A549 treated with AZD2906 at 1 μM for 4 hours (cell line): ENCODE measurements at places on chromosomes 1 and 21. TPM values are rescaled to one million over a fixed set of nuclear protein-coding genes. Genes with fewer than 3 reads are reported as not detected.

Gene ANKRD34A
- 0.21 to 0.30 TPM (median 0.25 TPM) in 5 replicates for total RNA-seq

Gene TSPAN2
- total RNA-seq: 0.68 to 1.3 TPM (median 0.86 TPM) in 5 replicates

Gene PTPN14
- 9.3 to 12.1 TPM (median 11.2 TPM) in 5 replicates for total RNA-seq

Gene CACHD1
- total RNA-seq: 1.3 to 1.6 TPM (median 1.3 TPM) in 5 replicates

Gene CFAP141
- 0.37 TPM in 1 of 5 replicates, not detected in the others for total RNA-seq

Gene ACP6
- total RNA-seq: 14.3 to 23.3 TPM (median 21.8 TPM) in 5 replicates

Gene PLA2G2F
- total RNA-seq: not detected in 5 replicates

Gene GTF2B
- 23.5 to 31.1 TPM (median 23.9 TPM) in 5 replicates for total RNA-seq

Gene HSD11B1
- total RNA-seq: 0.33 to 0.60 TPM (median 0.38 TPM) in 5 replicates

Gene SEC16B
- total RNA-seq: 0.62 to 1.3 TPM (median 1.00 TPM) in 5 replicates

Gene TMEM52
- total RNA-seq: 0.37 to 1.6 TPM (median 1.2 TPM) in 5 replicates
